ENCODE measurements at places on chromosomes 4 and X. TPM values are rescaled to one million over a fixed set of nuclear protein-coding genes. Genes with fewer than 3 reads are reported as not detected.
A peak's percentile ranks its signal among the peaks of the same experiment; 100 is the strongest.

The C4orf50 gene
- polyA plus RNA-seq: not detected

GRCh38 chr4:66885501-66886165, 659.7 kb downstream of the CENPC start:
- H3K36me3 ChIP-seq: no peaks in the 10 kb centered on the region
- no peaks in the 10 kb centered on the region for H3K27me3 ChIP-seq
- no peaks in the 10 kb centered on the region for H3K4me1 ChIP-seq
- H3K4me3 ChIP-seq: no peak overlapping the region
- no peak for DNase-seq

The MRPS18C gene
- 27.6 TPM for polyA plus RNA-seq

GRCh38 chr4:82712561-82712960, 86.0 kb downstream of the SCD5 start:
- DNase-seq: no peak
- H3K27me3 ChIP-seq: no peaks in the 10 kb centered on the region
- H3K36me3 ChIP-seq: no peaks in the 10 kb centered on the region
- H3K4me1 ChIP-seq: peaks cover 3% of the 10 kb centered on the region
- H3K4me3 ChIP-seq: no peak overlapping the region
- H3K27ac ChIP-seq: no peak overlapping the region

DNA sequence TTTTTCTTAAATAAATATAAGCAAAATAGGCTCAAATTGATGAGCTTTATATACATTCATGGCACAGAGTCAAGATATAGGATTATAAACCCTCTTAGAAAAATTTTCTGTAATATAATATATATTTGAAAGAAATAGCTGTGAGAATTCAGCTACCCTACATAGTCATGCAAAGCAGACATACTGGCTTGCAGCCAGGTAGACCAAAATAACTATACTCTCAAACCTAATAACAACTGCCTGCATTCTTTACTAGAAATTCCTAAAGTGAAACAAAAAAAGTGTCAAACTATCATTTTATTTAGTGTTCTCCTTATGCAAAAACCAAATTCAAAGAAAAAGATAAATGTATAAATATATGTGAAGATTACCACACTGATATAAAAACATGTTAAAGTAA, 1390.2 kb downstream of the C4orf33 start:
- peaks cover 5% of the 10 kb centered on the region for H3K4me1 ChIP-seq
- no peaks in the 10 kb centered on the region for H3K27me3 ChIP-seq
- no peak for DNase-seq
- H3K36me3 ChIP-seq: no peaks in the 10 kb centered on the region
- no peak overlapping the region for H3K27ac ChIP-seq

The RNF128 gene
- 4.8 TPM for polyA plus RNA-seq

The RIPPLY1 gene
- not detected for polyA plus RNA-seq

DNA sequence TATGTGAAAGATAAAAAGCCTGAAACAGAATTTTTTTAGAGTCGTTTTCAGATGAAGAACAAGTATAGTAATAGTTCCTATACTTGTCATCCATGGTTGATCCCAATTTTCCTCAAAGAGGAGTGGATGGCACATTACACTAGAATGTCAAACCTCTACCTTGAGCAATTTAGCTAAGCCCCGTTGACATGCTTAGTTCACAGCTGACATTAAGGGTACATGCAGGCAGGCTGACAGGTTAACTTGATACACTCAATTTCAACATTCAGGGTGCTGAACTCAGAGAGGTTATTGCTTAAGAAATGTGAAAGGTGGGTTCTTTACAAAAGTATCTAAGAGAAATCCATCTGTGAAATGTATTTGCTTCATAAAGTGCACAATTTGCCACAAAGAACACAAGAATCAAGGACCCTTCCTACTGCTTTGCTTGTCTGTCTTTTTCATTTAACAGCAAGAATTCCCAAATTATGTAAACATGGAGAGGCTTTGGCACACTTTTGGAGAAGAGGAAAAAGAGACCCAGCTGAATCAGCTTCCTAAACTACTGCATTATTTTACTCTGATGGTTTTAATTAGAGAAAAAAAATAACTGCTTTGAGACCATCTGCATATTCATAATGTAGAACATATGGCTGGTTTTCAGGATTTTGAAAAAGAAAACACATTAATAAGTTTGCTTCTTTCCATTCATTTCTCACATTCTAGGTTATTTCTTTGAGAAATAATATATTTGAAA, 122.5 kb upstream of the DDIT4L start:
- DNase-seq: no peak
- H3K36me3 ChIP-seq: no peaks in the 10 kb centered on the region
- no peaks in the 10 kb centered on the region for H3K27me3 ChIP-seq
- H3K4me3 ChIP-seq: no peak overlapping the region
- peaks cover 7% of the 10 kb centered on the region for H3K4me1 ChIP-seq
- H3K27ac ChIP-seq: no peak overlapping the region

DNA sequence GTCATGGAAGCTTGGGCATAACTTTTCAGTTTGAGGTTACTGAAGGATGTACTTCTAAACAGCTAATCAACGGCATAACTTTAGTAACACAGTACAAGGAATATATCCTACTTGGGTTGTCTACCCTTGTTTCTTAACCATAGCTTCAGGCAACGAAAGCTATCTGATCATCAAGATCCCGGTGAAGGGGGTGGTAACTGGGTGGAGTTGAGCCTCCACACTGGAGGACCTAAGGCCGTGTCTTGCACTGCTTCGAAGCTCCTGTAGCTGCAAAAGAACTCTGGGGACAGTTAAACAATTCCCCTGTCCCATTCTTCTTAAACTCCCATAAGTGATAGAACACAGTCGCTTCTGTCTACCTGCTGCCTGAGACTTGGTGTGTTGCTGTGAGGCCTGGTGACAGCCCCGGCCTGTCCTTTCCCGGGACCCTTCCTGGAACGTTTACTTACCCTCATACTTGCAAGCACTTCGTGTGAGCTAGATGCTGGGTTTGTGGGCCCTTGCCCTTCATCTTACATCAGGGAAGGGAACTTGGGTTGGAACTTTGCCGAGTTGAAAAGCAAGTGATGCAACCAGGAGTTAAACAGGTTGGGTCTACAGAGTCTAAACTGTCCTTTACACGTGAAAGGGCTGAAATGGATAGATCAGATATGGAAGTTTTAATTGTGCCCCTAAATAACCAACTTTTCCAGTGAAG, 5.8 kb upstream of the WDR1 start:
- no peaks in the 10 kb centered on the region for H3K36me3 ChIP-seq
- no peak overlapping the region for H3K4me3 ChIP-seq
- no peak overlapping the region for H3K27ac ChIP-seq
- DNase-seq: no peak

- H3K36me3 ChIP-seq: peaks cover 5% of the 10 kb centered on the region
- H3K27ac ChIP-seq: no peak overlapping the region
- no peak for DNase-seq
- H3K4me1 ChIP-seq: no peaks in the 10 kb centered on the region
- no peaks in the 10 kb centered on the region for H3K27me3 ChIP-seq
- H3K4me3 ChIP-seq: no peak overlapping the region
Measured at GRCh38 chr4:145840162-145840768, 98.4 kb downstream of the ZNF827 start.

DNA sequence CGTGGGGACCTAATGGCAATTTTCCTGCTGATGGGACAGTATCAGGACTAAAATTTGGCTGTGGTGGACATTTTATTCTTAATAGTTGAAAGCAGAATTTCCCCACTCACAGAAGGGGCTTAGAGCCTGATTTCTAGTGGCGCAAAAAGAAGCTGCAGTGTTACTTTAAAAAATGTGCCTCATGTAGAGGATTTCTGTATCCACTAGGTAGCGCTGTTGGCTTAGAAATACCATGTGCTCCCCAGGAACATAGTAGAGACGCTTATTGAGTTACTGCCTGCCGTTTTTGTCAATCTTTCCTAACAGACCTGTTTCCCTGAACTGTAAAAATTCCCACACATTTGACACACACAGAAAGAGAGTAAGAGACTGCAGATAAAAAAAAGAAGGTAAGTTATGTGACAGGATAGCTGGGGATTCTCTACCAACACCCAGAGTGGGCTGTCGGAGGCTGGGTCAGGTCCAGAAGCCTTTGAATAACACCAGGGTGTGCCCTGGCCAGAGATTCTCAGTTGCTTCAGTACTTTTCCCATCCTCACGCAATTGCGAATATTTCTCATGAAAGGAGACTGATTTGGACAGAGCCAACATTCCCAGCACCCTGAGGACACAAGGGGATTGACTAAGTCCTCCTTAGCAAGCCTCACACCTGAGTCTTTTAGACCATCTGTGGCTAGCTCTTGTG, 88.4 kb downstream of the ZXDA start:
- H3K4me1 ChIP-seq: no peaks in the 10 kb centered on the region
- H3K4me3 ChIP-seq: peak overlapping the region; percentile 24
- H3K27me3 ChIP-seq: no peaks in the 10 kb centered on the region
- no peak overlapping the region for H3K27ac ChIP-seq
- H3K36me3 ChIP-seq: no peaks in the 10 kb centered on the region

The APLN gene
- polyA plus RNA-seq: 0.47 TPM

DNA sequence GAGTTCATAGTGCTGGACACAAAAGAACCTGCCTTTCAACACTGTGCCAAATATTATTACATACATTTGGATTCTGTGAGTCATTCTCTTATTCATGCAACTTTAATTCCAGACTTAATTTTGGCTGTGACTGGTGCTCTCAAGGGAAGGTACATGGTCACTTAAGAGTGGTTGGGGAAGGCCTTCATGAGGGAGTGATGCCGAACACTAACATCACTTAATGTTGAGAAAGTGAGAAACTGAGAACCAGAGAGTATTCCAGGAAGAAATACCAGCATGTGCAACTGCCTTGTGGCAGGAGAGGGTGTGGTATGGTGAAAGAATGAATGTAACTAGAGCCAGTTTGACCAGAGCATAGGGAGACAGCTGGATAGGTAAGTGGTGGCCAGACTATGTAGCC, 41.5 kb upstream of the FHDC1 start:
- no peak overlapping the region for H3K27ac ChIP-seq
- no peaks in the 10 kb centered on the region for H3K27me3 ChIP-seq
- no peak overlapping the region for H3K4me3 ChIP-seq
- H3K4me1 ChIP-seq: no peaks in the 10 kb centered on the region

DNA sequence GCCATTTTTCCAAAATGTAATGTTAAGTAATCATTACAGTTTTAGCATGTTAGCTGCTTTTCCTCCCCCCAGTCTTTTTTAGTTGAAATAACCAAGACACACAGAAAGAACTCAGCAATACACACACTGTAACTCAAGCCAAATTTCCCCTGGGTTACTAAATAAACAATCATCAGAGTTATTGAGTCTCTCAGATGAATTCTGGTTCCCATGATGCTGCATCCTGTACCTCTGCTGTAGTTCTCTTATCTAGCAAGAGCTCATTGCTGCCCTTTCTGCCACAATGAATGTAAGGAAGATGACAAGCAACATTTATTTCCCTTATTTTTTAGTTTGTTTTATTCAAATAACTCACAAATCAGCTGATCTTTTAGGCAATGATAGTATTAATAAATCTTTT, 185.1 kb downstream of the ARHGAP6 start:
- no peak overlapping the region for H3K4me3 ChIP-seq
- no peaks in the 10 kb centered on the region for H3K36me3 ChIP-seq

The FATE1 gene
- not detected for polyA plus RNA-seq

DNA sequence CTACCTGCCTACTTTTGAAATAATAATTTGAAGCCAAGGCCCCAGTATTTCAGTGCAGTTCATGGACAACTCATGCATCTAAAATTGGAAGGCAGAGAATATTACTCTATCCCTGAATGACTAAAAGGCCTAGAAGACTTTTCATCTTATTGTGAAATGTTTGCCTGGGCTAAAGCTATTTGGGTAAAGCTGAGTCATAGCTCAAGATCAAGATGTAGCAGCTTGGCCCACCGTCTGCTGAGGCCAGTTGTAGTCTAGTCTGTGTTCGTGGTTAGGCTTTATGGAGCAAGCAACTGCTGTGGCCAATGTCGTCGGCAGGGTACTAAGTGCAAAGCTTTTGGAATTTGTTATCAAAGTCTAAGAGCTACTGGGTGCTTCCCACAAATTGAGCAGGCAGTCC, 929.1 kb downstream of the RAB28 start:
- no peaks in the 10 kb centered on the region for H3K27me3 ChIP-seq
- H3K36me3 ChIP-seq: no peaks in the 10 kb centered on the region

DNA sequence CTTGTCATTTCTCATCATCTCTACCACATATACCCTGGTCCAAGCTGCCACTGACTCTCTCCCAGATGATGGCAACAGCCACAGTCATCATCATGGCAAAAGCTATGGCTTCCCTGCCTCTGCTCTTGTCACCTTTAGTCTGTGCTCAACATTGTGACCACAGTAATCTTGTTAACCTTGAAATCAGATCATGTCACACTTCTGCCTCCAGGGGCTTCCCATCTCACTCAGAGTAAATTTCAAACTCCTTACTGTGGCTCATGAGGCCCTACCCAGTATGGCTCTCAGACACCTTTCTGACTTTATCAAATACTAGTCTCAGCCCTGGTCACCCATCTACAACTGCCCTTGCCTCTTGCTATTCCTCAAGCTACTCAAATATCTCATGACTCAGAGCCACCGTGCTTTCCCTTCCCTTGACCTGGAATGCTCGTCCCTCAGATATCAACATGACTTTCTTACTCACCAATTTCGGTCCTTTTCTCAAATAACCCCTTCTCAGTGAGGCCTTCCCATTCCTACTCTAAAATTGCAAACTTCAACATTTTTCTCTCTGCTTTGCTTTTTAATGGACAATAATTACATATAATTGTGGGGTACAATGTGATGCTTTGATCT, 41.1 kb upstream of the STIM2 start:
- H3K27me3 ChIP-seq: no peaks in the 10 kb centered on the region
- H3K27ac ChIP-seq: no peak overlapping the region
- no peak overlapping the region for H3K4me3 ChIP-seq

GRCh38 chrX:110089656-110090403, 86.9 kb downstream of the TMEM164 start:
- H3K4me1 ChIP-seq: no peaks in the 10 kb centered on the region
- DNase-seq: no peak
- H3K4me3 ChIP-seq: no peak overlapping the region
- no peaks in the 10 kb centered on the region for H3K27me3 ChIP-seq
- H3K27ac ChIP-seq: no peak overlapping the region

DNA sequence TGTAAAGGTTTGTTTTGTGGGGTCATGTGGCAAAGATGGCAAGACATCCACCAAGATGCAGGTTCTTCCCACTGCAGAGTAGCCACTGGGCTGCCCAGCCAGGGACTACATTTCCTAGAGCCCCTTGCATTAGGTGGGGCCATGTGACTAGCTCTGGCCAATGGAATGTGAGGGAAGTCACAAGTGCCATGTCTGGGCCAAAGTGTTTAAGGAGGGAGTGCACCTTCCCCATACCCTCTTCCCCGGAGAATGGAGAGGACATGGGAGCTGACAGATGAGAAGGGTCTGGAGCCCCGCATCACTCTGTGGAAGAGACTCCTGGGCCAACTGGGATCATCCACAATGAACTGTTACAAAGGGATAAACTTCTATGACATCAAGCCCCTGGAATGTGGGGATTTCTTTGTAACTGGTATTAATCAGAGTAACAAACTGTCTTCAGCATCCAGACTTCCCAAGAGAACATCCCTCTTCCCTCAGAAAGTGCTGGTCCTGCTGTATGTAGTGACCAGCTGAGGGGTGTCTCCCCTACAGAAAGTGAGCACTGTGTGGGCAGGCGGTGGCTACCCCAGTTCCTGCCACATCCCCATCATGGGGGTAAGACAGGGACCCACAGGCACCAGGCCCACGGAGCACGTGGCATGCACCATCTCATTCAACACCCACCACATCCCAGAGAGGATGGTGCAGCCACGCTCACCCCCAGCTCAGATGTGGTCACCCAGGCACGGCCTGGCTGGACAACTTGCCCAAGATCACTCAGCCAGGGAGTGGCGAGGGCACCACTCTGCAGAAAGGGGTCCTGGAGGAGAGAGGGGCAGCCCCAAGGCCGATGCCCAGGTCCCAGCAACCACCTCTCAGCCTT, 10.9 kb downstream of the PPP2R2C start:
- H3K4me1 ChIP-seq: no peaks in the 10 kb centered on the region
- no peak overlapping the region for H3K27ac ChIP-seq
- H3K27me3 ChIP-seq: no peaks in the 10 kb centered on the region
